AG09309 (cell line): ENCODE measurements at places on chromosomes 1 and 21.

- DNase-seq: no peak
Measured at GRCh38 chr1:171984850-171985485, 143.7 kb downstream of the DNM3 start.

DNA sequence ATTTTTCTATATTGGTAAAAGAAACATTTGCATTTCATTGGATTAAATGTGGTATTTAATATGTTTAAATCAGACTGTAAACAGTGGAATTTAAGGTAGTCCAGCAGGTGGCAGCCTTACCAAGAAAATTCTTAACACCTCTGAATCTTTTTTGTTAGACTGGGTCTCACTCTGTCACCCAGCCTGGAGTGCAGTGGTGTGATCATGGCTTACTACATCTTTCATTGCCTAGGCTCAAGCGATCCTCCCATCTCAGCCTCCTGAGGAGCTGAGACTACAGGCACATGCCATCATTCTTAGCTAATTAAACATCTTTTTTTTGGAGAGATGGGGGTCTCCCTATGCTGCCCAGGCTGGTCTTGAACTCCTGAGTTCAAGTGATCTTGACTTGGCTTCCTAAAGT lies 98.8 kb downstream of the RABGAP1L start:
- DNase-seq: no peak

DNA sequence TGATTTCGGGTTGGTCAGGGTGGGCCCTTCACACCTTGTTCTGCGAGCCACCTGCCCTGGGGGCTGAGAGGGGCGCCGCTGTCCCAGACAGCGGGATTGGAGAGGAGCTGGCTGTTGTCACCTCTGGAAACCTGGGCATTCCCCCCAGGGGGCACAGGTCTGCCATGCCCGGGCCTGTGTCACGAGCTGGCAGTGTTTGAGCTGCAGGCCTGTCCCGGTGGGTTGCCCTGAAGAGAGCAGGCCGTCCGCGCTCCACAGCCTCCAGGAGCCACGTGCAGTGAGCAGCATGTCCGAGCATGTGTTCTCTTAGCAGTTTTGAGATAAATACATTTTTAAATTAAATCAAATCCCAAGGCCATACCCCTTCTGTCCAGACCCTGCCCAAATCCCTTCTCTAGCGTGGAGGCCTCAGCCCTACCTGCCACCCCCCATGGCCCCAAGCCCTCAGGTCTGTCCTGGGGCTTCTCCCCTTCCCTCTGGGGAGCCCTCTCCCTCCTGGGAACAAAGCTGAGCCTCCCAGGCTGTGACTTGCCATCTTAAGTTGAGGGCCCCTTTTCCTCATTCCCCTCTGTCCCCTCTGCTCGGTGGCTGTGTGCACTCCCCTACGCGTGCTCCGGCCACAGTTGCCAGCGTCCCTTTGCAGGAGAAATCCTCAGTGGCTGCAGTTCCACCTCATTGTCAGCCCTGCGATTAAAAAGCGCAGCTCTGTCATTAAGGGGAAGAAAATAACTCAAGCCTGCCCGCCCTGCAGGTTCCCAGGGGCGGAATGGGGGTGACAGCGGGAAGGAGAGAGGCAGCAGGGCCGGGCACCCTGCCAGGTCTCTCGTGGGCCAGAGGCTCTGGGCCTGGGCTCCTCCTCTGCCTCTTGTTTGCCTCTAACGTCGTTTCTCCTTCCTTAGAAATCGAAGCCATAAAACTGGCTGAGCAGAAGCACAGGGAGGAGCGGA lies 26.6 kb downstream of the SLX9 start:
- DNase-seq: no peak

- no peak for DNase-seq
Measured at GRCh38 chr21:28632755-28633408, 359.8 kb downstream of the LTN1 start.

- DNase-seq: no peak
Measured at GRCh38 chr1:5758000-5758858, 234.0 kb downstream of the NPHP4 start.

DNA sequence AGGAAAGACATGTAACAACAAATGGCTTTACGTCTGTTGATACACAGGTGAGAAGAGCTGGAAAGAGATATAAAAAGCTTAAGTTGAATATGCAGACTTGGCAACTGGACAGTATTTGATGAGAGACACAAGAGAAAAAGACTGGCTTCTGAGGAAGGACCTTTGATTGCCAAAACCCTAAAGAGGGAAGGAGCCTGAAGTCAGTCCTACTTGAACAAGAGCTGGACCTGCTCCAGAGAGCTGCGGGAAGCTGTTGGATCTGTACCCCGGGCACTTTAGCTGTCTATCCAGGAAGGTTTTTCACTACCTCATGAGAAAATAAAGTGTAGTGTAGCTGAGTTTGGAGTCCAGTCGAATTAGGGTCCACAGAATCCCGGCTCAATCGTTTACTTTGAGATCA lies 25.3 kb upstream of the LRRC8B start:
- no peak for DNase-seq

- no peak for DNase-seq
Measured at GRCh38 chr1:6127587-6128163, 52.4 kb downstream of the CHD5 start.

GRCh38 chr1:220084460-220084859 lies 5.1 kb downstream of the BPNT1 start:
- DNase-seq: no peak

- no peak for DNase-seq
Measured at GRCh38 chr1:1917995-1918900, 831 bp downstream of the TMEM52 start.

DNA sequence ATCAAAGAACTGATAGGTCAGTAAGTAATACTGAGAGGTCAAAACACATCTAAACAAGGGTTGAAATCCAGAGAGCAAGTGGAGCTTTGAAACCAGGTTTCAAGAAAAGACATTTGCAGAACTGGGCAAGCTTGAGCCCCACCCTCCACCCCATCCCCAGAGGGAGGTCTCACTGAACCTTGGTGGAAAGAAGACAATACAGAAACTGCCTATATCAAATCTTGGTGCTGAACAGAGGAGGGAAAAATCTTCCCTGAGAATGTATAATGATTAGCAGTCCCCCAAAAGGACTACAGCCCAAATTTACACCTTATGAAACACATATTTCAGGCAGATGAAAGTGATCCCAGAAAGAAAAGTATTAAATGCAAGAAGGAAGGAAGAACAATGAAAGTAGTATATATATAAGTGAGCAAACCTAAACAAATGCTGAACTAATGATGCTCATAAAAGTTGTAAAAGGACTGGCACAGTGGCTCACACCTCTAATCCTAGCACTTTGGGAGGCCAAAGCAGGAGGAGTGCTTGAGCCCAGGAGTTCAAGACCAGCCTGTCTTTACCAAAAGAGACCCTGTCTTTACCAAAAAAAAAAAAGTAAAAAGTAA lies 12.4 kb downstream of the ZBTB17 start:
- DNase-seq: no peak

DNA sequence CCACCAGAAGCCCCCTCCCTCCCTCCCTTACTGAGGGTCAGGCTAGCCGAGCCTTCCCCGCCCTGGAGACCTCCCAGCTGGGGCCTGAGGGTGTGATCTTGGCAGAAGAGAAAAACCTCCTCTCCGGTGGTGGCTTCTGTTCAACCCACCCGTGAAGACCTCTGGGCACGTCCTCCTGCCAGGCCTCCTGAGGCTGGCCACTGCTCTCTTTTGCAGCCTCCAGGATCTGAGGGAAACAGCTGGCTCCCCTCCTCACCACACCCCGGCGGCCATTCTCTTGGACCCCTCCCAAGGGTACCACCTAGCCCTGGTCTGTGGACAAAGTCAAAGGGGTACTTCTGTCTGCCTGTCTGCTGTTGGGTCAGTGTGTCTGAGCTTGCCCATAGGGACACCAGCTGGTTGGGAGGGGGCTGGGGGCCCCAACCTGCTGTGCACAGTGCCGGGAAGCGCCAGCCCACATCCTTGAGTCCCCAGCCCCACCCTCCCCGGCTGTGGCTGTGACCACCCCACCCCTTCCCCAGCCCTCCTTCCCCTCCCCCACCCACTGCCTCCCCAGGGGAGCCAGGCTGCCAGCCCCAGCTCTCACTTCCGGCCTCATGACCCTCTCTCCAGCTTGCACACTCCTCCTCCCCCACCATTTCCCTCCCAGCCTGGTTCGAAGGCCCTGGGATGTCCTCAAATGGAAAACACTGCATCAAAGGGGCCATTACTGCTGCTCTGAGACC lies 48.1 kb downstream of the AHDC1 start:
- DNase-seq: no peak

- DNase-seq: no peak
Measured at GRCh38 chr1:38758820-38759219, 100.8 kb downstream of the RRAGC start.
